Brain pericyte (primary cell): ENCODE measurements at places on chromosomes 1 and 21.

GRCh38 chr1:68103011-68103545 lies 52.7 kb upstream of the DIRAS3 start:
- DNase-seq = no peak

DNA sequence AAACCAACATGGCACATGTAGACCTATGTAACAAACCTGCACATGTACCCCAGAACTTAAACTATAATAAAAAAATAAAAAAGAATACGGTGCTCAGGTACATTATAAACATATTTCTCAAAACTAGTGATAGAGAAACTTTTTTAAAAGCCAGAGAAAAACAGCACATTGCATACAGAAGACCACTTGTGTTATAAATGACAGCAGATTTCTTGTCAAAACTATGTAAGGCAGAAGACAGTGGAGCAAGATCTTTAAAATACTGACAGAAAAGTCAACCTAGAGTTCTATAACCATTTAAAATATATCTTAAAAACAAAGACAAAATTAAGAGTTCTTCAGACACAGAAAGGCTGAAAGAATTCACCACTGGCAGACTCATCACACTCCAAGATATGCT lies 144.7 kb downstream of the NEGR1 start:
- DNase-seq = no peak

DNA sequence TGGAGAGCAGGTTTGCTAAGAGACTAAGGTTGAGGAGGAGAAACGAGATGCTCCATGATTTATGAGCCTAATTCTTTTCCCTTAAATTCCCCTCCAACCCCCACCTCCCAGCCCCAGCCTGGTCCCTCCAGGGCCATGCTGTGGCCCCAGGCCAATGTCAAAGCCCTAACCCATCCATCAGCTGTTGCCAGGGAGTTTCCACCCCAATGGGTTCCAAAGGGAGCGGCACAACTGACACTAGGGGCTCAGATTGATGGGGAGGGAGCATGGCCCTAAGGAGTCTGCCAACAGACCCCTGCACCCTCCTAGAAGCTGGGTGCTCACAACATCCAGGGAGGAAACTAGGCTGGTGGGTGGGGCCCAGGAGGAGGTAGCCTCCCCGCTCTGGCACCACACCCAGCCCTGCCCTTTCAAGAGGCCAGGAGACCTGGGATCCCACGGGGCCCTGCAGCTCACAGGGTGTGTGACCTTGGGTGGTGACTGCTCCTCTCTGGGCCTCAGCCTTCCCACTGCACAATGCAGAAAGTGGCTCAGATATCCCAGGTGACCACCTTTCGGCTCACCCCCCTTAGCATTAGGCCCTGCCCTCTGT lies 12.9 kb downstream of the AHDC1 start:
- DNase-seq = no peak

DNA sequence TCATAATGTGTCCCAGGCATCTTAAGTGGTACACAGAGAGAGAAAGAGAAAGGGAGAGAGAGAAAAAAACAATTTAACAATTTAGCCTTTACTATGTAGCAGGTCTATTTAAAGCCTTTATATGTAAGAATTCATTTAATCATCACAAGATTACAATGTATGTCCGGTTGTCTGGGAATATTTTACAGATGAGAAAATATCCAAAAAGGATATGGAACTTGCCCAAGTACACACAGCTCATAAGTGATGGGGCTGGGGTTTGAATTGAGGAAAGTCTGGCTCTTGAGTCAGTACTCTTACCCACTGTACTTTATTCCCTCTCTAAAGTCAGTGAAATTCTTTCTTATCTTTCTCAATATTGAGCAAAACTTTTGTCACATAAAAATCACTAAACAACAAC lies 104.6 kb downstream of the LYPLAL1 start:
- DNase-seq = no peak

GRCh38 chr1:204544321-204544720 lies 28.1 kb downstream of the MDM4 start:
- DNase-seq = no peak

DNA sequence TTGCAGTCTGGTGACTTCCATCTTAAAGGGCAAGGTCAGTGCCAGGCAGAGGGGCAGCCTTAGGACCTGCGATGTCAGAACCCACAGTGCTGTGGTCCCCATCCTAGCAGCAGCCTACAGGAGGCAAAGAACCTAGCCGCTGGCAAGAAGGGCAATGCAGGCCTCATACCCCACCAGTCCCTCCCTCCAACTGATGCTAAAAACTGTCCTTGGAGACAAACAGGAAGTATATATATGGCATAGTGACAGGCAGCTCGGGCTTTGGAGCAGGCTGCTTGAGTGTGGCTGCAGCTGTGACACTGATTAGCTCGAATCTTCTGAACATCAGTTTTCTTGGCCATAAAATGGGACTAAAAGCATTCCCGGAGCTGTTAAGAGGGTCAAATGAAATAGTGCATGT lies 156.0 kb upstream of the VAMP3 start:
- no peak for DNase-seq

- DNase-seq = peak; percentile 61
Measured at GRCh38 chr1:178238722-178239510, 145.0 kb downstream of the RASAL2 start.

GRCh38 chr1:44262816-44263567 lies 49.7 kb downstream of the DMAP1 start:
- no peak for DNase-seq

- DNase-seq = no peak
Measured at GRCh38 chr1:219362702-219363101, 189.0 kb downstream of the LYPLAL1 start.

GRCh38 chr1:225972344-225973152 lies 26.6 kb downstream of the SDE2 start:
- DNase-seq = no peak

GRCh38 chr1:183002797-183003196 lies 20.4 kb upstream of the LAMC1 start:
- no peak for DNase-seq

DNA sequence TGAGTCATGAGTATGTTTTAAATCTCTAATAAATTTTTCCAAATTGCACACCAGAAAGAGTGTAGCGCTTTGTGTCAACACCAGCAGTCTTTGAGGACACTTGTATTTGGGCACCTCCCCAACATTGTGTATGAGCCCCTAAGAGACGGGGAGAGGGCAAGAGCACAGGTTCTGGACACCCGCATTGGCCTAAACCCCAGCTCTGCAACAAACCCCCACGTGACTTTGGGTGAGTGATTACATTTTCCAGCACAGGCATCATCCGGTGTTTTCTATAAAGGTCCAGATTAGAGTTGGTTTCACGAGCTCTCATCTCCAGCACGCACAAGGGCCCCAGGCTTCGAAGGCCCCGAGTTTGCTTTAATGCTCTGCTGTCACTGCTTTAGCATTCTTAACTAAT lies 66.3 kb upstream of the SLC45A1 start:
- DNase-seq = no peak

- DNase-seq = peak; percentile 93
Measured at GRCh38 chr1:24018611-24019580, 38.8 kb upstream of the SRSF10 start.

- DNase-seq = no peak
Measured at GRCh38 chr1:228445843-228446650, 29.4 kb upstream of the TRIM17 start.

DNA sequence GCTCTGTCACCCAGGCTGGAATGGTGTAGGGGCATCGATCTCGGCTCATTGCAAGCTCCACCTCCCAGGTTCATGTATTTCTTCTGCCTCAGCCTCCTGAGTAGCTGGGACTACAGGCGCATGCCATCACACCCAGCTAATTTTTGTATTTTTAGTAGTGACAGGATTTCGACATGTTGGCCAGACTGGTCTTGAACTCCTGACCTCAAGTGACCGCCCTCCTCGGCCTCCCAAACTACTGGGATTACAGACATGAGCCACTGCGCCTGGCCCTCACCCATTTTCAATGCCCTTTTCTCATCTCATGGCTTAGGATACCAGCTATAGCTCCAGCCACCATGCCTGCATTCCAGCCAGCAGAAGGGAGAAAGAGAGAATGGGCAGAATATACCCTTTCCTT lies 12.9 kb upstream of the SOX13 start:
- DNase-seq = no peak

DNA sequence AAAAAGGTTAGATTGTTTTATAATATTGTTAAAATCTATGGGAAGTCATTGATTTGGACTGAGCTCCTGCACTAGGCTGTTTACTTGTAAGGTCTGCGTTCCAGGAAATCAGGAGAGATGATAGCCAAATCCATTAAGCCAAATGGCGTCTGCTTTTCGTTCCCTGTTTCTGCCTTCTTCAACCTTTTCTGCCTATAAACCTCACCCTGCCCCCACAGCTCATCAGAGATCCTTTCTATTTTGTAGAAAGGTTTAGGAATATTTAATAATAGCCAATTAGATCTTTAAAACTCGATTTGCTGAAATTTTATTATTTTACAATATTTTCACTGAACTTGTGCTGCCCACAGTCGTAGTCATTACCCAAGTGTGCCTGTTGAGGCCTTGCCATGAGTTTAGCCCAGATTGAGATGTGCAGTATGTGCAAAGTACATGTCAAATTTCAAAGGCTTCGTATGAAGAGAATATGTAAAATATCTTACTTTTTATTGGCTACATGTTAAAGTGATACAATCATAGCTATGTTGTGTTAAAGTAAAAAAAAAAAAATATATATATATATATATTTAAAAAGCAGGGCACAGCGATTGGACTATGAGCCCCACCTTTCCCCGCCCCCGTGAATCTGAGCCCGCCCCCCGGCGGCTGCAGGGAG lies 444 bp upstream of the IARS2 start:
- DNase-seq = peak; percentile 22

DNA sequence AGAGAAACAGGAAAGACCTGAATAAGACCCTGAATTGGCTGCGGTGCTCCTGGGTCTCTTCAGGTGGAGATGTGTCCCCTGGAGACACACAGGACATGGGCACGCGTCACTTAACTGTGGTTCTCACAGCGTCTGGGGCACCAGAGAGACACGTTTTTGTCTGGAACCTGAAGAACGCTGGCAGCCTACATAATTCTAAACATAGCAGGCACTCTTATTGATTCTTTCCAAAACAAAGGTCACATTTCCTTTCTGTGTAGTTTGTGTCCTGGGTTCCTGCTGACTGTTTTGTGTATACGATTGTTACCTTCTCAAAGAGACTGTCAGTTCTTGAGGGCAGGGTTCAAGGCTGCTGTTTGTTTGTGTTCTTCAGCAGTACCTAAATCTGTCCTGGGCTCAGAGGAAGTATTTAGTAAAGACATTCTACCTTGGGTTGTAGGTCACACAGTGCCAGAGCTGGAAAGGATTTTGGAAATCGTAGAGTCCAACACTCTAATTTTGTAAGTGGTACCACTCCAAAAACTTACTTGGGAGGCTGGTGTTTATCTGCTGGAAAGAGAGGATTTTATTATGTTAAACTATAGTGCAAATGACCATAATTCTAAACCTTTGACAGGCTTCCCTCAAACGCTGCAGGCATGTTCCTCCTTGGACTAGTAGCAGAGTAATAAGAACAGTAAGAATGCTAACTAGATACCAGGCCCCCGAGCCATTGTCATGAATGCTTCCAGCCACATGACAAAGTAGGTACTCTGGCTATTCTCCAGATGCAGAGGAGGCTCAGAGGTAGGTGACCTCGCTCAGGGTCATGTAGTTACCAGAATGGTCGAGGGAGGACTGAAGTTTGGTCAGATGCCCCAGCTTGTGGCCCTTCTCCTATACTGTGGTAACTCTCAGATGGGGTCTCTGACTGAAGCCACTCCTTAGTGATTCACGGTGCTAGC lies 164.3 kb downstream of the DHRS3 start:
- no peak for DNase-seq

DNA sequence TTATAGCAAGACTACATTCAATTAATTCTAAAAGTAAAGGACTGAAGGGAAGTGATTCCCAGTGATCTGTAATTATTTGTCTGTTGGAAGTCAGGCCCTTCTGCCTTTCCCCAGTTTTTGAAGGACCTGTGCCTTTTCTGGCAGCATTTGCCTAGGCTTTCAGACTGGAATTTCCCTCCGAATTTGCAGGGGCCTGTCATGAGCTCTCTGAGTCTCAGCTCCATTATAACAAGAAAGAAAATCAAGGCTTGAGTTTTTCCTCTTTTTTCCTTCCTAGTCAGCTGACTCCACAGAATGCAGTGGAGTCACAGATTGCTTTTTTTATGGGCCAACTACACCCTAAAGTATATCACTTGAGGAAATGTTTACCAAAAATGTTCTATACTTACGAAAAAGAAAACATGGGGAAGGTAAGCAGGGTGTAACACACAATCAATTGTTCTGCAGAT lies 1.1 kb downstream of the NR5A2 start:
- DNase-seq = no peak

- DNase-seq = no peak
Measured at GRCh38 chr1:110718452-110718851, 43.7 kb upstream of the KCNA3 start.

GRCh38 chr1:193753038-193753756 lies 566.8 kb upstream of the B3GALT2 start:
- no peak for DNase-seq

DNA sequence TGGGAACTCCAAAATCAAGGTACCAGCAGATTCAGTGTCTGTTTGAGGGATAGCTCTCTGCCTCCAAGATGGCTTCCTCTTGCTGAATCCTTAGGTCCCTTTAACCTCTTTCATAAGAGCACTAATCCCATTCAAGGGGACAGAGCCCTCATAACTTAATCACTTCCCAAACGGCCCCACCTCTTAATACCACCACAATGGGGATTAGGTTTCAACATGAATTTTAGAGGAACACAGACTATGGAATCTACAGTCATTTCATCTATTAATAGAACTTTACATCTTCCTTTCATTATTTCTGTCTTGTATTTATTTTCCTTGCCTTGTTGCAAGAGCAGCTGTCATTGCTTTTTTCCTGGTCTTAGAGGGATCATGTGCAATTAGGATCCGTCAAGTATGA lies 30.3 kb downstream of the HOOK1 start:
- DNase-seq = no peak

DNA sequence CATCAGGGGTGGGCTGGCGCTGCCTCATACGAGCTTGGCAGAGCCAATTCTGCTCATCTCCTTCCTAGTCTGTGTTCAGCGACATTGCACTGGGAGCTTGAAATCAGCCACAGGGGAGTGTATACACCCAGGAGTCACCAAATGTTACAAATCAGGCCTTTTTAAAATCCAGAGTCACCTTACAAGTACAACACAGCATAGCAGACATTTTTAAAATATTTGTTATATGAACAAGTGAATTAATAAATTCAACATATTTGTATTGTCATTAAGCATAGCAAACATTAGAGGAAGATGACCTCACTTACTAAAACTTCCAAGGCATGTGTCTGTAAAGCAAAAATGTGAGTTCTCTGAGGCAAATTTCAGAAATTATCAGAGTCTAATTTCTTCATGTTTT lies 210.0 kb downstream of the HLX start:
- DNase-seq = no peak

- no peak for DNase-seq
Measured at GRCh38 chr1:119659628-119660027, 11.6 kb upstream of the ZNF697 start.

- DNase-seq = no peak
Measured at GRCh38 chr21:40422896-40423635, 423.9 kb downstream of the DSCAM start.
